ENCODE measurements at places on chromosomes 7 and 10. TPM values are rescaled to one million over a fixed set of nuclear protein-coding genes. Genes with fewer than 3 reads are reported as not detected.

DNA sequence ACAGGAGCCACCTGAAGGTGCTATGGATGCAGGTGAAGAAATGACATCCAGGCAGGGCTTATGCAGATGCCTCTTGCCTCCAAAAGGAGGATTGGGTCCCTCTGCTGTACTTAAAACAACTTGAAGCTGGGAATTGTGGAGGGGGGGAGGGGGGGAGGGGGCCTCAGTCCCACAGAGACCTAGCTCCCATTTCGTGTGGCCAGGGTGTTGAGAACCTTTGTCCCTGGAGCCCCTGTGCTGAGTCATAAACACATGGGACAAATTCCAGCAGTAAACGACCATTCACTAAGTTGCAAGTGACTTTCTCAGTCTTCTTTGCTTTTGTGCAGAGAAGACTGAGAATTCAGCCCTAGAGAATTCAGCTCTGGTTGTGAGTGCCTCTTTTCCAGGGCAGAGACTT is 96.5 kb upstream of the PODXL start:
- DNase-seq, result no peak

DNA sequence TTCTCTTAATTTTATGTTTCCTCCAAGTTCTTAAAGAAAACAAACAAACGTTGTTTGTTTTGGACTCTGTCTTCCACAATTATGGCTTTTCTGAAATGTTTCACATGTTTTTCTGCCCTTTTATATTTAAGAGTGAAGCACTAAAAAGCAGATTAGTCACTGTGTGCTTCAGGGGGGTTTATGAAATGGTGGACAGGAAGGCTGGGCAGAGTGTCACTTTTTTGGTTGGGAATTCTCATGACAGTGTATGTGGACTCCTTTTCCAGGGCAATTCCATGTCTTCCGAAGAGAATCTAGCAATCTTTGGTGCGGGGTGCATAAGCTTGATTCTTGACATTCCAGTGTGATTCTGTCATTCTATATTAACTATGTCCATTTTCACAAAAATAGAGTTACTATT is 669.4 kb downstream of the PARD3 start:
- DNase-seq, result no peak

DNA sequence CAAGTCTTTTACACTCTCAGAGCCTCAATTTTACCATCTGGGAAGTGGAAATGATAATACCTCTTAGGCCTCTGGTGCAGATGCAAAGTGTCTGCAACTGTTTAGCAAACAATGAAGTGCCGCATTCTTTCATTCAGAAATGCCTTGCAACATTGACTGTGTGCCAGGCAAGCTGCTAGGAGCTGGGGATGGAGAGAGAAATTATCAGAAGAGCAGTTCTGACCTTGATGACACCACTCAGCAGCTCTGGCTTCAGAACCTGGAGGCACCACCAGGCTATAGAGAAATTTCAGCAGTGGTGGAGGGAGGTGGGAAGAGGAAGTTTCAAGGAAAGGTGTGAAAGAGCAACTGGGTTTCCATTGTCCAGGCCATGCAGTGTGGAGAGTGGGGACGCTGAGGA is 78.1 kb upstream of the HABP2 start:
- no peak for DNase-seq

- DNase-seq, result no peak
These were observed 40.3 kb downstream of the SGCE start for GRCh38 chr7:94615666-94616065.

GRCh38 chr7:28166982-28167715 is 13.4 kb downstream of the JAZF1 start:
- DNase-seq, result peak; percentile 61

DNA sequence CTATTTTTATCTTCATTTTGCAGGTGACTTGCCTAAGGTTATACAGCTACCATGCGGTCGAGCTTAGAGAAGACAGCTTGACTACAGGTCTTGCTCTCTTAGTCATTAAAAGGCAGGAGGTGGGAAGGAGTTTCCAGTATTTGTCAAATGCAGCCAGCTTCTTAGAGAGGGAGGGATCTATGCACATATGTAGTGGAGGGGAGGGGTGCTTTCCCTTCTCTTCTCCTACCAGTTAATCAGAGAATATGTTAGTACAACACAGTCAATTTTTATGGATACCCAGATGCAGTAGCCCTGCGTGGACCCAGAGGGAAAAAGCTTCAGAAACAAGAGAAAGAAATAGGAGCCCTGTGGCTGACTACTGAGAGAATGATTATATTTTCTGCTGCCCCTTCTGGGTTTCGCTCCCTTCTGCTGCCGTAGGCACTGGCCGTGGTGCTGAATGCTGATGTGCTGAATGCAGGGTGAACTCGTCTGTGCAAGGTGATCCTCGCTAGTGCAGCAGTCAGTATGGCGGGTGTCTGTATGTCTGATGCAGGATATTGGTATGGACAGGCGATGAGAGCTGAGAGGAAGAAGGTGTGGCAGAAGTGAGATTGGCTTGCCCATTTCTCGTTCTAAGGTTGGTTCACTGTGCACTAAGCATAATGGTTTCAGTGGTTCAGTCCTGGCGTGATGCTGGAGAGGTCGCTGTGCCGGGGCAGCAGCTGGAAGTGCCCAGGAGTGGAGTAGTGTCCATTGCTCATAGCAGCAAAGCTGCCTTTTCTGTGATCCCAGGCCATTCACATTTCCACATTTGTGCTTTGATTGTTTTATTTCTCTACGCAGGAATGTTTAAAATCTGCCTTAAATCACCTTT is 189.2 kb upstream of the PODXL start:
- no peak for DNase-seq

DNA sequence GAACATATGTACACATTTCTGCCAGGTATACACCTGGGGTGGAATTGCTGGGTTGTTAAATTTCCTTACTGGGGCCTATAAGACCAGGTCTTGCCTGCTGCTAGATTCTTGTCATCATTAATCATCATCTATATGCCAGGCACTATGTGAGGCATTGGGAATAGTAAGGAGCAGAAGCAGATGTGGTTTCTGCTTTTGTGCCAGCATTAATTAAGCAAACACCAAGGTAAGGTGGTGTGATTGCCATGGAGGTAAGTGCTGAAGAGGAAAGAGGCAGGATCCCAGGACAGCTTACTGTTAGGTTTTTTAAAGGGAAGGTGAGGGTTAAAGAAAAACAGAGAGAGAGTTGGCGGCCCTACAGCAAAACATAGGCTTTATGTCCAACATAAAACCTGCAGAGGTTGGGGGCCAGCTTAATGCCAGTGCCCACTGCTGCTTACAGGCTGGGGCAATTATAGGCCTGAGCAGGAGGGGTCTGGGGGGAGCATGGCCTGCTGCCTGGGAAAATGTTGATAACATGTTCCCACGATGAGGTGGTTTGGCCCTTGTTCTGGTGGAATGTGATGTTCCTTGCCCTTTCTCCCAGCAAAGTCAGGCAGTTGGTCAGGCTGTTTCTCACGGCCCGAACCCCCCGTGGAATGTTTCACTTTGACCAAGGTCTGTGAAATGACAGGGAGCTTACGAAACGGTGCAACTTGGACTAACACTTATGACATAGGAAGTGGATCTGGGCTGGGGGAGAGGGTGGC is 93.9 kb downstream of the RBM20 start:
- DNase-seq, result no peak

- no peak for DNase-seq
These were observed 59.9 kb downstream of the PWWP2B start for GRCh38 chr10:132456881-132457280.

DNA sequence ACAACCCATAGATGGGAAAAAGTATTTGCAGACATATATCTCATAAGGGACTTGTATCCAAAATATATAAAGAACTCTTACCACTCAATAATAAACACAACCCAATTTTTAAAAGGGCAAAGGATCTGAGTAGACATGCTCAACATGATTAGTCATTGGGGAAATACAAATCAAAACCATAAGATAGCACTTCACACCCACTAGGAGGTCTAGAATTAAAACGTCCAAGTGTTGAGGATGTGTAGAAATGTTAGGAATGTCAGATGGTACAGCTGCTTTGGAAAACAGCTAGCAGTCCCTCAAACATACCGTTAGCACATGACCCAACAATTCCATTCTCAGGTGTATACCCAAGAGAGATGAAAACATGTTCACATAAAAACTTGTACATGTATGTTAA is 8.3 kb downstream of the PSTK start:
- no peak for DNase-seq

DNA sequence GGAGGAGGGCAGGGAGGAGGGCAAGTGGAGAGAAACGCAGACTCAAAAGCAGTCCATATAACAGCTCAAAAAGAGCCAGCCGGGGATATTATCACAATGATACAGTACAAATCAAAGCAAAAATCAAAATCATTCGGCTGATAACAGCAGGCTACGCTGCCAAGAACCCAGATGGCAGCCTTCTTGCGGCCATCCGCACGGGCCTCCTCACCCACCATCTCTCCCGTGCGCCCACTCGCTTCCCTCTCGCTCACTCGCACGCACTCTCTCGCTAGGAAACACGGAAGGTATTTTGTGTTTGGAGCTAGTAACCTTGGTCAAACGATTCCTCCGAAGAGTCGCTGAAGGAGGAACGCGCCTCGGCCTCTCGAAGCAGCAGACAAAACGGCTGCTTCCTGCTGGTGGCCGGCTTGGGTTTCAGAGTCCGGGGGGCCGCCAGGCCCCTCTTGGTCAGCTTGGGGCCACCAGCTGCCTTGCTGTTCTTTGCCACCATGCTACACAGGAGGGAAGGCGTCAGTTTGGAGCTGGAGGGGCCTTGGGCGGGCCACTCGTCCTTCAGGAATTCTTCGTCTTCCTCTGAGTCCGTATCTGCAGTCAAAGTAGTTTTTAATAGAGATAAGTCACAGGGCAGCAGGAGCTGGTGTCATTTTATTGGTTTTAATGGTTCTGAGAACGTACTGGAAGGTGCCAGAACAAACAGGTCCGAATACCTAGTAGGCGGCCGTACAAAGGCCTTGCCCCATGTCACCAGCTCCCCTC is 68.9 kb downstream of the SLC29A4 start:
- DNase-seq, result no peak

DNA sequence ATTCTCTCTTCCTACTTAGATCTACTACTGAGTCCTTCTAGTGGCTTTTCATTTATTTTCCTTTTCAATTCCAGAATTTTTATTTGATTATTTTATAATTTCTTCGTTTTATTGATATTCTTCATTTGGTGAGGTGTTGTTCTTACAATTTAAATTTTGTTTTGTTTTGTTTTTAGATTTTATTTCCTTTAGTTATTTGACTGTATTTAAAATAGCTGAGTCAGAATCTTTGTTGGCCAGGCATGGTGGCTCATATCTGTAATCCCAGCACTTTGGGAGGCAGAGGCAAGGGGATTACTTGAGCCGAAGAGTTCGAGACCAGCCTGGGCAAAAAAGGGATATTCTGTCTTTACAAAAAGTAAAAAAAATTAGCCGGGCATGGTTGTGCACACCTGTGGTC is 36.1 kb downstream of the AKAP9 start:
- DNase-seq, result no peak

DNA sequence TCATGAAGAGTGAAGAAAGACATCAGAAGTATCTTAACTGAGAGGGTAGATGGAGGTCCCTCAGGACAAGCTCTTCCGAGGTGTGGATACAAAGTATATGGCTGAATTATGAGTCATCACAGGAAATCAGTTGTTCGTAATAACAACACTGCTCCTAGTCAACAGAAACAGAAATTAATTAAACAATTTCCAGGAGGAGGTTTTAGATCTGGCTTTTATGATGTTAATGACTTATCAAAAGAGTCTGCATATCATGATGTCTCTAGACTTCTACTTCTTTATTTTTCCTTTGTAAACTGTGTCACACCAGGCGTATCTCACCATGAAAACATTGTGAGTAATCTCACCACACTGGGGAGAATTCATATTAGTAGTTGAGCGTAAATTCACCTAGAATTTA is 31.2 kb downstream of the OSBPL3 start:
- DNase-seq, result no peak

GRCh38 chr7:70620333-70621055 is 511.4 kb upstream of the GALNT17 start:
- no peak for DNase-seq

- peak; percentile 58 for DNase-seq
These were observed 1.4 kb upstream of the PSAP start for GRCh38 chr10:71852355-71852937.

DNA sequence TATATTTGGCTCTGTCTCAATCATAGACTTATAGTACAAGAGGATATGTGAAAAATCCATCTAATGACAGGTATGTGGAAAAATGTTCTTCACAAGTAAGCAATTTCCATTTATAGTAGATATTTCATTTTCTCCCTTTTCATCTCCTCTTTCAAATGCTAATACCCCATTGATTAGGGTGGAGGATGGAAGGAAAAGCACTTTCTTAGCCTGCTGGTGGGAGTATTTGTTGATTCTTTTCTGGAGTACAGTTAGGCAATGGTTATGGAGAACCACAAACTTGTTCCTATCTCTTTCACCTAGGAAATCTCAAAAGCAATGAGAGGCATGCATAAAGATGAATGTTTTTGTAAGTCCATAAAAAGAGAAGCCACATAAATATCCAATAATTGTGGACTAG is 108.0 kb upstream of the CREB5 start:
- no peak for DNase-seq

DNA sequence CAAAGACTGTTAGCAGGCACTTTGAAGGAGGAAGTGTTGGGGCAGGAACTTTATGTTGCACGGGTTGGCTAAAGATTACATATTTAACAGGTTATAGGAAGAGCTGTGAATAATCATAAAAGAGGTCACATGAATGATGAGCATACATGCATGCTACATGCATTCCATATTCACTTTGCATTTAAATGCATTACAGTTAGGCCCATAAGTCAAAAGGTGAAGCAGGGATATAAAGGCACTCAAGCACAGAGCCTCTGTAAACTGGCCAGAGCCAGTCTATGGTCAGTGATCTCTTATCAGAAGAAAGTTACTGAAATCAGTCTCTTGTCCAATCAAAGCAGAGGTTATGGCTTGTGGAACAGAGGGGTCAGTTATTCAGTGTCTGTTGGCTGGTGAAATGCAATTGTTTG is 7.3 kb upstream of the ANKRD7 start:
- DNase-seq, result no peak

DNA sequence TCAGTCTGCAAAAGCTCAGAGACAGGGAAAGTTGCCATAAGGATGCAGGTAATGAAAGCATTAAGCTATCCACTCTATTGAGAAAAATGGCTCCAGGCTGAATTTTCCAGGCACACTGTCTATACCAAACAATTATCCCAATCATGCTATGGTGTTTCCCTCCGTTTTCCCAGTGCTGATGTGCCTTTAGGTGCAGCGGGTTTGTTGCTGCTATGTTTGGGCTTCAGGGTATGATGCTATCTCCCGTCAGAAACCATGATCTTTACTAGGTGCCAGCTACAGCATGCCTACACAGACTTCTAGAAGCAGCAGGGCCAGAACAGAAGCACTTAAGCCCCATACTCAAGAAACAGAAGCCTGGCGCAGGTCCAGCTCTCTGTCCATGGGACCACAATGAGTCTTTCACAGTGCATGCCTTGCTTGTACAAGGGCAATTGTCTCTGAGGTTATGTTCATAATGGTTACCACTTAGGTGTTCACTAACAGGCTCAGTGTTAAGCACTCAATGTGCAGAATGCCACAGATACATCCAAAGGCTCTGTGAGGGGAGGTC is 19.4 kb downstream of the STEAP1B start:
- DNase-seq, result no peak

WIPF3 gene
- total RNA-seq, result not detected

SERPINE1 gene
- 0.42 TPM for total RNA-seq

CYP3A7 gene
- not detected for total RNA-seq

VDAC2 gene
- total RNA-seq, result 148 TPM

PAX4 gene
- total RNA-seq, result not detected

CCZ1 gene
- 115 TPM for total RNA-seq

BAMBI gene
- 0.89 TPM for total RNA-seq

Measured in OCI-LY7 (cell line).